CD8-positive, alpha-beta T cell (primary cell): ENCODE measurements at places on chromosomes 7 and 10.

GRCh38 chr10:27710014-27710413 is 35.6 kb downstream of the MKX start:
- no peak for DNase-seq

GRCh38 chr7:101163279-101164070 is 1.9 kb downstream of the VGF start:
- no peak for DNase-seq

- no peak for DNase-seq
Measured at GRCh38 chr10:88196291-88196690, 332.9 kb downstream of the PTEN start.

GRCh38 chr7:29976266-29976665 is 13.3 kb downstream of the SCRN1 start:
- DNase-seq: no peak

DNA sequence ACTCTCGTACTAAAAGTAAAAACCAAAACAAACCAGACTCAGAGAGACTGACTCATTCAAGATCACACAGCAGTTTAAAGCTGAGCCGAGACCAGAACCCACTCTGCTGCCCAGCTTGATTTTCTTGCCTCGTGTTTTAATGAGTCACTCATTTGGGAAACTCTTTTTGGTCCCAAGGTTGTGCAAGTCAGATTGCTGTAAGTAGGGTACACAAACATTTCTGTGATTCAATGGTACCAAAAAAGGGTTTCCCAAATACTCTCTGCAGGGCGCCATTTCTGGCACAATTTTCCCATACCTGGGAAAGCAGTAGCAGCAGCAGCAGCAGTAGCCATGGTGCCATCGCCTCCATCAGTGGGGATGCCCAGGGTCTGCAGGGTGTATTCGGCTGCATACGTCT is 69.9 kb downstream of the ASAH2B start:
- no peak for DNase-seq

GRCh38 chr10:6953271-6953801 is 373.3 kb upstream of the PRKCQ start:
- DNase-seq: no peak

GRCh38 chr7:141702892-141703291 is 926 bp upstream of the DENND11 start:
- DNase-seq: no peak
